Activated effector memory CD4-positive, alpha-beta T cell treated with Interleukin-2 at 50 U/mL for 16 hours (primary cell): ENCODE measurements at places on chromosomes 7 and 10.

DNA sequence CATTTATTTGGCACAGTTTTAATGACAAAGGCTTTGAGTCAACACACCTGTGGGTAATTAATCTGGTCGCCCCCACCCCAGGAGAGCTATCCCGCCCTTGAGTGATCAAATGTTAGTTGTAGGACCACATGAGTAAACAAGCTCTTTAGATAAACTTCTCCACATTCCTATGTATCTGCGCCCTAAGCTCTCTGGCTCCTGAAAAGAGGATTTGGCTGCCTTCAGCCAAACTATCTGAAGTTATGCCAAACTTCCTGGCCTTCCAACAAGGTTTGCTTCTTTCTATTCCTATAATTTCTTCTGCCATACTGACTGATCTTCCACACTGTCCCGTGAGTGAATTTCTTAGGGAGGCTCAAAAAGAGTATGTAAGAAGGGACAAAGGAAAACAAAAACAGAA lies 134.2 kb downstream of the RALA start:
- DNase-seq: no peak

DNA sequence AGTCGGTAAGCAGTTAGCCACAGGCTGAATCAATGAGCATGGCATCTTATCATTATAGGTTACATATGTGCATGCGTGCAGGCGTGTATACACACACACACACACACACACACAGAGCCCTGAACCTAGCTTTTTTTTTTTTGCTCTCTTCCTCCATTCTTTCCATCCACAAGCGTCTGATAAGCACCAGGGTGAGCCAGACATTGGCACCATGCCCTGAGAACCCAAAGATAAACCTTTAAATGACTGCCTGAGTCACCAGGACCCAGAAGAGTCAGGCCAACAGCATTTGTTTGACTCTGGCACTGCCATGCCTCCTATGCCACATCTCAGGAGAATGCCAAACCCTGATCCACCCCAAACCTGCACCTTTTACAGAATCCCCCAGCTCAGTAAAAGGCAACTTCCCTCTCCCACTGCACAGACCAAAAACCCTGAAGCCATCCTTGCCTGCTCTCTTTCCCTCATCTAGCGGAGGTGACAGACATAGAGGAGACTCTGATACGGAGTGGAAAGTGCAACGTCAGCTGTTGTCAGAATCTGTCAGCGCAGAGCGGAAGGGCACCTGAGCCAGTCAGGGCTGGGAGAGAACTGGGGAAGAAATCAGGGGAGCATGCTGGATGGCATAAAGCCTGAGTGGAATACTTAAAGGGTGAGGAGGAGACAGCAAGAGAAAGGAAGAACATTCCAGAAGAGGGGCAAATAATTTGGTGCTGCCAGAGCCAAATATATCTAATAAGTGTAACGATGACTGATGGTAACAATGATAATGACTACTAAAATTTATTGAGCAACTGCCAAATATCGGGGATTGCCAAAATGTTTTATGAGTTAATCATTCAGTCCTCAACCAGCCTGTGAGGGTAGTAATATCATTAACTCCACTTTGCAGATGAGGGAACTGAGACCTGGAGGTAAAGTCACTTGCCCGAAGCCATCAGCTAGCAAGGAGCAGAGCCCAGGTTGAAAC lies 3.2 kb downstream of the PARP12 start:
- peak; percentile 12 for DNase-seq

GRCh38 chr7:132933072-132933458 lies 148.8 kb downstream of the CHCHD3 start:
- DNase-seq: no peak

GRCh38 chr10:70726909-70727495 lies 54.7 kb downstream of the ADAMTS14 start:
- no peak for DNase-seq

DNA sequence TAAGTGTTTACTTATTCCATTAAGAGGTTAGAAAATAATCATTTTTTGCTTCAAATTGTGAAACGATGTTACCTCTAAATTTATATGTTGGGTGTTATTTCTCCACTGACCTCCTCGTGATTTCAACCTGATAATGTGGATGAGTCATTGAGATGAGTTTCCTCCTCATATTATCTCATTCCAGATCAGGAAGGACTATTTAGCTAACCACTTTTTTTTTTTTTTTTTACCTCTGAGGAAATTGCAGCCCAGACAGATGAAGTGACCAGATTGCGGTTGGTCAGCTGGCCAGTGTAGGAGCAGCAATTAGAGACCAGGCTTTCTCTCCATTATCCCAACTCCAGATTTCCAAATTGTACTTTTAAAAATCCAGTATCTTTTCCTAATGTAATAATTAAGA lies 248.7 kb downstream of the FZD1 start:
- no peak for DNase-seq

GRCh38 chr10:14389981-14390590 lies 59.4 kb upstream of the FRMD4A start:
- no peak for DNase-seq

DNA sequence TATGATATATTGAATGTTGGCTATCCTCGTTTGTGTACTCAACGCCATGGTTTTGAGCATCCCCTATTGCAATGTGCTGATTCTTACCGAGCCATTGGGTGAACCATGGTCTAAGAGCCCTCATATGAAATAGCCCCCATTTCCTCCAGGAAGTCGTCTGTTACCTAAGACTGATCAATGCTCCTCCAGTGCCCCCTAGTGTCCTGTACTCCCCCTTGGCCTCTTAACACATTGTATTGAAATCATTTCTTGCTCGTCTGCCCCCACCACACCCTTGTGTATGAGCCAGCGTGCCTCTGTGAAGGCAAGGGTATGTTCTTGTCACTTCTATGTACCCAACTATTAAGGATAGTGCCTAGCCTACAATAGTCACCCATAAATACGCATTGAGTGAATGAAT lies 11.2 kb upstream of the SLC35B4 start:
- DNase-seq: peak; percentile 9

DNA sequence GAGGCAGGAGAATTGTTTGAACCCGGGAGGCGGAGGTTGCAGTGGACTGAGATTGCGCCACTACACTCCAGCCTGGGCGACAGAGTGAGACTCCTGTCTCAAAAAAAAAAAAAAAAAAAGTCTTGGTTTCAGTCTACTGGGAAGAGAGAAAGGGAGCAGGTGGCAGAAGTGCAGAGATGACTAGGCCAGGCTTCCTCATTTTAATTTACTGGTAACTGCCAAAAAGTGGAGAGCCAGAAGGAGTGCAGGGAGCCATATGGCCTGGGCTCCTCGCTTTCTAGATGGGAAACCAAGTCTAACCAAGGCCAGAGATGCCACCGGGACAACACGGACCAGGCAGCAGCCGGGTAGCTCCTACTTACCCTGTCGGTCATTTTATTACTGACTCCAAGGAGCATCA lies 12.2 kb downstream of the SEPHS1 start:
- DNase-seq: no peak

- no peak for DNase-seq
Observed at GRCh38 chr7:127938588-127938987, 92.6 kb downstream of the LRRC4 start.

GRCh38 chr7:17456541-17456940 lies 158.1 kb downstream of the AHR start:
- no peak for DNase-seq

DNA sequence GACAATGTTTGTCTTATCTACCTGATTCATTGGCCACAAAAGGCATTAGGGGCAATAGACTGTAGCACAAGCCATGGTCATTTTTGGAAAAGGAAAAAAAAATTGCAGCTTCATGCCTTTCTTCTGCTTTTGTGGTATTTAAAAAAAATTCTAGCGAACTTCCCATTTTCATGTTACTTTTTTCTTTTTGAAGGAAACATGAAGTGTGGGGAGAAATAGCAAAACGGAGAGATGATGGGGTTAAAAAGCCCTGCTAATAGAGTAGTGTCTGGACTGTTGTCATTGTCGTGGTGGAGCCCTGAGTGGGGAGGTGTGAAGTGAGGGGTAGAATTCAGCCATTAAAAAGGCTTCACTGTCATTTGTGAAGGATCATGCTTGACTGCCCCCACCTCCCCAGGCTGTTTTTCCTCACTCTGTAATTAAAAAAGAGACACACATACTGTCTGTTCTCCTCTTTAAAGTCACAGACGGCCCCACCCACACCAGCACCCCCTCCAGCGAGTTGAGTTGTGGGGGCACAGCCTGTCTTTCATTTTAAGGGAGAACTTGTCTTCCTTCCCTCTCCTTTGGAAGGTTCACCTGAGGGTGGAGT lies 272.4 kb downstream of the CREB5 start:
- no peak for DNase-seq

DNA sequence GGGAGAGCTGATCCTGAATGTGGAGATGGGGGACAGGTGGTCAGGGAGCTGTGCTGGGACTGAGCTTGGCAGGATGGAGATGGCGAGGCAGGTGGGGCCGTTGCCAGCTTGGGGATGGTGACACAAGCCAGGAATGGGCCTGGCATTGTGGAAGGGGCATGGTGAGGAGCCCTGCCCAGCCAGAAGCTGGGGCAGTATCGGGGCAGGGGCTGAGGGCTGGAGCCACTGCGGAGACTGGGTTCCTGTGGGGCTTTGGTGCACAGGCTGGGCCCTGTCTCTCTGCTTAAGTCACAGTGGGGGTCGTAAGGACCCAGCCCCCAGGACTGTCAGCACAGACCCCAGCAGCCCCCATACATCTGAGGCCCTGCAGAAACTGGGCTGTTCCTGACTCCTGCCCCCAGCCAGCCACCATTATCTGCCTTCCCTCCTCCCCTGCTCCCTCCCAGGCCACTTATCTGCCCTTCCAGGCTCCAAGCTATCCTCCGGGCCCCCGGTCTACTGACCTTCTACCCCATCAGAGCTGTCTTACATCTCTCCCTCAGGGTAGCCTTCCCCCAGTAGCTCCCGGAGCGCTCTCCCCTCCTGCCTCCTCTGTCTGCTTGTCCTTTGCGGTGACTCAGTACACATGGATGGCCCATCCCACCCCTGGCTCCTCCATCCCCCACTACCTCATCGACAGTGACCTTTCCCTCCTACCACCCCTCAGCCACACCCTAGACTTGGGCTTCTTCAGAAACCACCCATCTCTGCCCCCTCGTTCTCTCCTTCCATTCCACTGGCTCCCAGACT lies 44.2 kb downstream of the PPIF start:
- no peak for DNase-seq

DNA sequence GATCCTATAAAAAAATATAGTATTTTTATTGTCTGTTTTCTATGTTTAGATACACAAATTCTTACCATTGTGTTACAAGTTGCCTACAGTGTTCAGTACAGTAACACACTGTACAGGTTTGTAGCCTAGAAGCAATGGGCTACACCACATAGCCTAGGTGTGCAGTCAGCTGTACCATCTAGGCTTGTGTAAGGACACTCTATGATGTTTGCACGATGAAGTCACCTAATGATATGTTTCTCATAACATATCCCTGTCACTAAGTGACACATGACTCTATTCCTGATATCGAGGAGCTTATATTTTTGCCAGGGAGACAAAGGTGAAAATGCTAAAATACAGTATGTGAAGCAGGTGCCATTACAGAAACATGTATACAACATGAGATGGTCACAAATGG lies 18.6 kb downstream of the ZNF25 start:
- DNase-seq: no peak

- DNase-seq: no peak
Observed at GRCh38 chr7:31095286-31096197, 43.4 kb downstream of the ADCYAP1R1 start.

- no peak for DNase-seq
Observed at GRCh38 chr10:71074176-71074755, 138.1 kb upstream of the UNC5B start.
